ENCODE measurements at places on chromosomes 4 and X. TPM values are rescaled to one million over a fixed set of nuclear protein-coding genes. Genes with fewer than 3 reads are reported as not detected.

The MAGEA10 gene
- not detected for polyA plus RNA-seq

The CXCL3 gene
- not detected for polyA plus RNA-seq

The RAI2 gene
- 10.8 TPM for polyA plus RNA-seq

The HTRA3 gene
- polyA plus RNA-seq: 8.4 TPM

The CXCL5 gene
- polyA plus RNA-seq: 0.12 TPM

The F9 gene
- polyA plus RNA-seq: not detected

The PDGFC gene
- polyA plus RNA-seq: 66.7 TPM

The GLRB gene
- polyA plus RNA-seq: 11.9 TPM

The PCSK1N gene
- polyA plus RNA-seq: 14.1 TPM

The FRMPD3 gene
- 0.53 TPM for polyA plus RNA-seq

The HOPX gene
- polyA plus RNA-seq: 11.0 TPM

The MAGEA4 gene
- polyA plus RNA-seq: not detected

The H2BW2 gene
- 0.99 TPM for polyA plus RNA-seq
